ENCODE measurements at places on chromosomes 5 and 9.

DNA sequence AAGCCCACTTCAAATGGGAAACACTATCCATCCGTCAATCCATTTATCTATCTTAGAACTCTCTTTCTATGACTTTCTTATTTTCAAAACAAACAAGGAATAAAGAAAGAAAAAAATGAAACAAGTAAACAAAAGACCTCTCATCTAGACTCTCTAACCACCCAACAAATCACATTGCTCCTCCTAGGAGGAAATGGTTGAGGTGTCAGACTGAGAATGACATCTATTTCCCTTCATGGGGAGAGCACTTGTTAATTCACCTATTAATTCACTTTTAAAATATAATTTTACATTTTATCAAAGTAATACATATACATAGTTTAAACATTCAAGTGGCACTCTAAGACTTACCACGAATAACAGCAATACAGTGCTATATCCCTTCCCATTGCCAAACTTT is 2.4 kb upstream of the IL31RA start:
- no peak for DNase-seq

DNA sequence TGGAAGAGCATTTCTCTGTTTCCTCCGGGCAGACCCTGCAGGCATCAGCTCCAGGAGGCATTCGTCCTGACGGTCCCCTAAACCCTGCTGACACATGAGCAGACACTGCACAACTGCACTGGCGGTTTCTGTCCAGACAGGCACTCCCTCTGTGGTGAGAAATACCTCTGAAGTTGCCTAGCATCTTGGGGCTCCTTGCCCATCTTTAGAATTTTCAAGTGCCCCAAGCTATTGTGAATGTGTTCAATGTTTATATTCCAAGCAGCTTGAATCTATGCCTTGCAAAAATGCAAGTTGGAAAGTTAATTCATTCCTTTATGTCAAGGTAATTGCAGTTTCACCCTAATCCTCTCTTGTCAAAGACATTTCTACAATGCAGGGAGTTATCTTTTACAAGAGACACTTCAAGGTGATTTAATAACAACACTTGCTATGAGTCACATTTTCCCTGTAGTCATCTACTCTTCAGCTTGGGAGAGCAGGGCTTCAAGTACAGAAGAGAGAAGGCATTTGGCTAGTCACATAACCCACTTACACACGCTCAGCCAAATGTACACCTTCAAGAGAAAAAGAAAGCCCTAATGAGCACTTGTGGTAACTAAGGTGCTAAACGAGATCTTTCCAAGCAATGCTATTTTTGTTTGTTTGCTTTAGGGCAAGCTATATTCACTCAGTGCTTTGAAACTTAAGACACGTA is 302.5 kb downstream of the MLLT3 start:
- DNase-seq, result no peak

GRCh38 chr9:130755377-130756007 is 61.9 kb downstream of the EXOSC2 start:
- DNase-seq, result no peak

DNA sequence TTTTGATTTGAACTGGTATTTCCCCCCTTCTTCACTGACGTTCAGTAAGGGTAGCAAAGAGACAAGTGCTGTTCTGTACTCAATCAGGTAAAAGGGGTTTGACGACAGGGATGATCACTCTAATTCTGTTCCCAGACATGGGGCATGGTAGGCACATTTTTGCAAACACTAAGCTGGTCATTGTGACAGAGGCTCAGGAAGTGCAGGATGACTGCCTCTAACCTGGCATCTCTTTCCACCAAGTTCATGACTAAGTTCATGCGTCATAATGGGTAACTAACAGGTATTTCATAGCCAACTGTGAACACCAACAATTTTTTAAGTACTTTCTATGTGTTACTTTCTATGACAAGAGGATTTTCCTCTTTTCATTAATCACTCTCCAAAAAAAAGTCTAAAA is 166.5 kb downstream of the MAPKAP1 start:
- DNase-seq, result no peak

GRCh38 chr9:4555236-4555635 is 65.0 kb downstream of the SLC1A1 start:
- DNase-seq, result no peak

All from right hindlimb (tissue), 1 donor.